ENCODE measurements at places on chromosomes 2 and 18.

DNA sequence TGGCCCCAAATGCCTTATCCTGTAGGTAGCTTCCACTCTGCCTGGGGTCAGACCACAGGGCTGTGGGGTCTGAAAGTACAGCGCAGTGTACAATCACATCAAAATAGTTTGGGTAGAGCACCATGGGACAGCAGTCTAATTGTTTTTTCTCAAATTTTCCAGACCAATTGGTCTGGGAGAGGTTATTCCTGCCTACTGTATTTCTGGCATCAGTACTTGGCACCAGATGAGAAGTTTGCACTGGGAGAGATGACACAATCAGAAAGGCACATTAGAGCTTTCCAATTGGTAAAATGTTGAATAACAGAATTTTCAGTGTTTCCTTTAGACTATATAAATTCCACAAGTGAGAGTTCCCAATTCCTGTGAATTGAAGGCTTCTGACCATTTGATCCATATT, 30.9 kb upstream of the LRRTM1 start:
- no peak for DNase-seq

DNA sequence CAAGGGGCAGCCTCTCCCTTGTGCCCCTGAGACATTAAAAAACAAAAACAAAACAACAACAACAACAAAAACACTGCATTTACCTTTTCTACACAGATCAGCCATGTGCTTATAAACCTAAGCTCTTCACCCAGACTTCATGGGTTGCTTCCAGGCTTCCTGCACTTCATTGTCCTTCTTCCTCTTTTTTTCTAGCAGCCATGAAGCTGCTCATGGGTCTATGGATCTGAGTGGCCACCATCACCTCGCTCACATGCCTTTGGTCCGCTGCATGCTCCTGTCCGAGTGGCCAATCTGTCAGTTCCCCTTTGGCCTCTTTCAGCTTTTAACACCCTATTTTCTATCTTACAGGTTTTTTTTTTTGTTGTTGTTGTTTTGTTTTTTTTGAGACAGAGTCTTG, 9.0 kb upstream of the TET3 start:
- DNase-seq = no peak

- DNase-seq = no peak
Measured at GRCh38 chr18:40414155-40414754, 1540.8 kb upstream of the PIK3C3 start.

GRCh38 chr2:217993817-217994463, 8.9 kb downstream of the TNS1 start:
- no peak for DNase-seq

- DNase-seq = no peak
Measured at GRCh38 chr2:28362991-28363521, 29.6 kb upstream of the FOSL2 start.

GRCh38 chr2:124805060-124805459, 780.0 kb downstream of the CNTNAP5 start:
- no peak for DNase-seq

DNA sequence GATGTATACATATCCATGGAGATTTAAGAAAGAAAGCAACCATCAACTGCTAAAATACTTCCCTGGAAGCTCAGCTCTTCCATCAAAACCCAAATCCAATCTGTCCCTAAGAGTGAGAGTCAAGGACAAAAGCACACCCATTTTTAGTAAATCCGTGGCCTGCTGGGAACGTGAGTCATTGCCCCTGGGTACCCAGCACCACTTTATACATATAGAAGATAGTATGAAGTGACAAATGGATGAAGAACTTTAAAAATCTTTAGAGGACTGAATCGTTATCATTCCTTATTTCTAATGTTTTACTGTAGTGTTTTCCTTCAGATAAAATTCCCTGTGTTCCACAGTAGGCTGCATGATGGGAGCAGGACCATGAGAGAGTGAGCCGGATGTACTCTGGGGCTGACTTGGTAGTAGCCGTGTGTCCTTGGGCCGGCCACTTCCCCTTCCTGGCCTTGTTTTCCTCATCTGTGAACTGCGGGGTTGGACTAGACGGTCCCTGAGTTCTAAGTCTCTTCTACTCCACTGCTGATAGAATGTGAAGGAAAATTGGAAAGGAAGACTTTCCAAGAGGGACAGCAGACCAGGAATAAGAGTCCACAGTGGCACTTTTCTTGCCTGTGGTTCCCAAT, 28.5 kb upstream of the CEP68 start:
- no peak for DNase-seq

DNA sequence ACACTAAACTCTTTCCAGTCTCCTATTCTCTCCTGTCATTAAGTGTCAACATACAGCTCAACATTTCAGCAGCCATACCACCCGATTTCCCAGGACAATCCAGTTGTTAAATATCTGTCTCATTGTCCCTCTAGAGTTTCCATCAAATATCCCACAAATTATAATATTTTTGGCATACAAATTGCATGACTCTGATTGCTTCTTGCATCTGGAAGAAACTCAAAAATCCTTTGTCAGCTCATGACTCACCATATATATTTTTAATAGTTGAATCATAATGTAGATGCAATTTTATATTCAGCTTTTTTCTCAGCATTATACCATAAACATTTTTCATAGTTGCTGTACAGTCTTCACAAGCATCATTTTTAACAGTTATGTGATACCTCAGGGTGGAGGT, 7.2 kb downstream of the SLC30A3 start:
- no peak for DNase-seq

GRCh38 chr2:104434318-104434792, 419.6 kb upstream of the POU3F3 start:
- no peak for DNase-seq

DNA sequence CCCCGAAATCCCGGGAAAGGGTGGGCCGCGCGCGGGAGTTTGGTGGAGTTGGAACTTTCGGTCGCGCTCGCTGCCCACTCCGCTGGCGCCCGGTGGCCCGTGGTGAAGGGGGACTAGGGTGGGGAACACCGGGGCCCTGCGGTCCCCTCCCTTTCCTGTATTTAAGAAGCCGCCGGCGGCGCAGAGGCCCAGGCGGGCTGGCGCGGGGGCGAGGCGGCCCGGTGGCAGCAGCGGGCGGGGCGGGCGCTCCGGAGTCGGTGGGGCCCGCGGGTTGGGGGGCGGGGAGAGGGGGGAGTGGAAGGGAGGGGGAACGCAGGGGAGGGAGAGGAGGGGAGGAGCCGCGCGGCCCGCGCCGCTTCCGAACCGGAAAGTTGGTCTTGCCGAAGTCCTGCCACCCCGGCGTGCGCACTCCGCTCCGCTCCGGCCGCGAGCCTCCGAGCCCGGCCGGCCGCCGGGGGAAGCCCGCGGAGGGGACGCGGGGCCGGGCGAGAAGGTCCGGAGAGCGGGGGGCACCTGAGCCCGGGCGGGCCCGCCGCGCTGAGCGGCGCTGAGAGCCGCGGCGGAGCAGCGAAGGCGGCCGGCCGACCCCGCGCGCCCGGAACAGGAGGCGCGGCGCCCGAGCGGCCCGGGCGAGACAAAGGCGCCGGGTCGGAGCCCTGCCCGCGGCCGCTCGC, 425 bp upstream of the SALL3 start:
- no peak for DNase-seq

DNA sequence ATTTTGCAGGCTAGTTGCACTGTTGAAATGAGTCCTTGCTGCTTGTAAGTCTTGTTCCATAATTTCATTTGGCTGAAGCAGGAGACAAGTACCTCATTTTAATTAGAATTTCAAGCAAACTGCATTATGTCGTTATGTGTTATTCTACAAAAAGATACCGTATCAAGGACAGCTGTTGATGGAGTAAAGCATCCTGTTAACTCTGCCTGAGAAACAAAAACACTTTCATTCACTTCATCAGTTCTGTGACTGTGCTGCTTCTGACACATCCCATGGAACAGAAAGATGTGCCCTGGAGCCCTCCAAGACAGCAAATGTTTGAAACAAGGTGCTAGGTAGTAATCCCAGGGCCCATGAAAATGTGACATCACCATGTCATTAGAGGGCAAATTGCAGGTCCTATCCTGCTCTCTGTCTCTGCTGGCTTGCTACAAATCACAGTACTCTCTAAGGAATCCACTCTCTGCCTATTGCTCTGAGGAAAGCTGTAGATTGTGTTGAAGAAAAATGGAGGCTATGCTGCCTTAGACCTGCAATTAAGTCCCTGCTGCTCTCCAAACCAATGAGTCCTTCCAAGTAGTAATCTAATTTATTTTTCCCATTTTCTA, 209.7 kb upstream of the PARD3B start:
- DNase-seq = no peak

DNA sequence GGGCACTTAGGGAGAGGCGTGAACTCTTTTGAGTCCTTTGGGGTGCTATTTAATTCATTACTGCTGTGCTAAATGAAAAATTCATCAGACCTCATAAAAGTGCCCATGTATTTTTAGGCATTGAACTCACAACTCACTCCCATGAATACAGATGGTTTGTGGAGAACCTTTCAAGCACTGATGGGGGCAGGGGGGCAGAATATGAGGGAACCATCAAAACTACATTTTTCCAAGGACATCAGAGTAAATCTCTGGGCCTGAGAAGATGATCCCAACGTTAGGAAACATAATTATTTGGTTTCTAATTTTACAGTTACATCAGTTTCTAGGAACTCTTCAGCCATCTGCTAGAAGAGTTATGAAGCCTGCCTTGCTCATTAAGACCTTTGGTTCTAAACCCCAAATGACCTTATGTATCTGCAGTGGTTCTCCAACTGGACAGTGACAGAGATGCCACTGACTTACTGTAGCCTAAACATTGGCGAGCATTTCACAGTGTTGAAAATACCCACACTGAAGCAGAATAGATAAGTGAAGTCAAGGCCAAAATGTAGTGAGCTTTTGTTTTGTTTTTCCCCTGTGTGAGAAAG, 90.8 kb downstream of the MYO1B start:
- DNase-seq = no peak

DNA sequence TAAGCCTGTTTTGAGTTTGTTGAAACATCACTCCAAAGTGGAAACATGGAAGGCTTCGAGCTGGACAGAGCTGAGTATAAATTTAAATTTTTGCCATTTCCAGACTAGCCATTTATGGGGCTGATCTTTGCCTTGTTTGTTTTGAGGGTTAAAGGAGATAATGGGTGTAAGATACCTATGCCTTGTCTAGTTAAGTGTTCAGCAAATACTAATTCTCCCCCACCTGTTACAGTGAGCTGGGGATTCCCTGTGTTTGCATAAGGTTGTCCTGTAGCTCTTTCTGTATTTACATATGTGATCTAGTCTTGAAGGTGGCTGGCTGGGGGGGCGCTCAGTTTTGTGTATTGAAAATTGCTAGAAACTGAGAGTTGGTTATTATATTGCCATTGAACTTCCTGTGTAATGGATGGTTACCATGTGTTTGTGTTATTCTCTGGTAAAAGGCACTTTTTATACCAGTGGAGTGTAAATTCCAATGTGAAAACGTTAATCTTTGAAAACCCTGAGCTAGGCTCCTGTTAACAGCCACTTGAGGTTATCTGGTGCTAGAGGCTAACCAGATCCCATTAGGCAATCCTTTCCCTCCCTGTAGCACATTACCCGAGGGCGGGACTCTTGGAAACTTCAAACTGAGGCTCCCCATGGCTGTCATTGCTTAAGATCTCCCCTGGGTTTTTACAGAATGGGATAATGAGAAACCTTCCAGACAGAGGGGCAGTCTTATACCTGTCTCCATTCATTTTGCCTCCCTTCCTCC, 26.7 kb downstream of the TANC1 start:
- no peak for DNase-seq

- no peak for DNase-seq
Measured at GRCh38 chr2:88690591-88691338, 708 bp upstream of the RPIA start.

- DNase-seq = no peak
Measured at GRCh38 chr2:231376857-231377256, 18.7 kb upstream of the B3GNT7 start.

- no peak for DNase-seq
Measured at GRCh38 chr18:53441761-53442414, 782.6 kb downstream of the MBD2 start.

- no peak for DNase-seq
Measured at GRCh38 chr2:206736935-206737334, 18.7 kb upstream of the DYTN start.

DNA sequence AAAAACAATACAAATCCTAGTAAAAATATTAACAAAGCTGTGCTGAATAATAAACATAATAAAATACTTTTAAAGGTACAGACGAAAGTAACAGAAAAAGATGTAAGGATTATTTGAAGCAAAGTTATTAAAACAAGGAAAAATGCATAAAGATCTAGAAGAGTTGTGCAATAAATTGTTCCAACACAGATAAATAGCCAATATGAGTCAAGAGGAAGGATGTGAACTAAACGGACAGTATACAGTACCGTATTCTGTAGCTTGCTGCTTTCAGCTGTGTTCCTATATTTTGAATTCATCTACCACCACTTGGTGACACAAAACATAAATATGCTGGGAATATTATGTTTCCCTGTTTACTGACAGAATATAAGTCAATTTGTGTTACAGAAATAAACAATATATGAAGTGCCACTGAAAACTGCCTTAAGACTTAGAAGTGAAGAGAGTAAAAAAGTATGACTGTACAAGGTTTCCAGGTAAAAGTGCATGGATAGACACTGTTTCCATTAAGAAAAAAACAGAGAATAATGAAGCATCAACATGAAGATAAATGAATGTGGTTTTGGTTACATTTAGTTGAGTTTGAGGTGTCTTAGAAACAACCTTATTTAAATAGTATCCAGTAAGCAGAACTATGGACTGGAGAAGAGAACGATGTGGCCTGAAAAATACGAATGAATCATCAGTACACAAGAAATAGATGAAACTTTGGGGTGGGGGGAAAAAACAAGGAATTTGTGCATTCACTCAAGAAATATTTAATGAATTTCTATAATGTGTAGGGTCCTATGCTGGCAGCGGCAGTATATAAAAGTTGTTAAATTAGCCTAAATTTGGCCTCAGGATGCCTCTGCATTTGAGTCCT, 13.1 kb downstream of the PPP3R1 start:
- no peak for DNase-seq

- DNase-seq = no peak
Measured at GRCh38 chr2:5387406-5387805, 304.8 kb upstream of the SOX11 start.

DNA sequence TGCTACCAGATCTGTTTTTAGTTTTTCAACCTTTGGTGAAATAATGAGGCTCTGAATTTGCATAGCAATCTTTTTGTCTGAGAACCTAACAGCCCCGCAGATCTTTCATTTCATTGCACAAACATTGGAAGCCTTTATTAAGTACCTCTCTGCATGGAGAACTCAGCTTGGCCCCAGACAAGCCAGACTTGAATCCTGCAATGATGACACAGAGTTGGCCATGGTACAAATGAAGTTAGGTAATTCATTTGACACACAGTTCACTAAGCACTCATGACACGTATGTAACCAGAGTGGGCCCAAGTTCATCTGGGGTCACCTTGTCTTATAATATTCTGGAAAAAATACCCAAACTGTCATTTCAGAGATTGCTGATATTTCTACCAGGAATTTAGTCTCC, 439.1 kb upstream of the ID2 start:
- peak; percentile 5 for DNase-seq

DNA sequence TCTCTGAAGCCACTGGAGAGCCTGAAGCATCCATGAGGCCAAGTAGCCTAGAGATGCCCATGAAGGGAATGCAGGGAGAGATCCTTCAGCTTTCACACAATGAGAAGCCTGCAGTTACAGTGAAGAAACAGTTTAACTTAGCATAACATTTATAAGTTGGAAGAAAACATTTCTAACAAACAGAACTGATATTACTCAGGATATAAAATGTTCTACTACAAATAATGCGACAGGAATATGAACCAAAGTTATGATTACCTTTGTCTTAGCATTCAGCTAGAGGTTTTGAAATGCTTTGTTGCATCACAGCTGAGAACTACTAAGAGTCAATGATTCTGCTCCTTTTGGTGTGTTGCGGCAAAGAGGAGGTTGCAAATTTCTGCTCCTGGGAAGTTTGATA, 6.9 kb upstream of the KYNU start:
- DNase-seq = no peak

Data from left forelimb (tissue), 1 donor.